ENCODE measurements at places on chromosomes 6 and 20.

DNA sequence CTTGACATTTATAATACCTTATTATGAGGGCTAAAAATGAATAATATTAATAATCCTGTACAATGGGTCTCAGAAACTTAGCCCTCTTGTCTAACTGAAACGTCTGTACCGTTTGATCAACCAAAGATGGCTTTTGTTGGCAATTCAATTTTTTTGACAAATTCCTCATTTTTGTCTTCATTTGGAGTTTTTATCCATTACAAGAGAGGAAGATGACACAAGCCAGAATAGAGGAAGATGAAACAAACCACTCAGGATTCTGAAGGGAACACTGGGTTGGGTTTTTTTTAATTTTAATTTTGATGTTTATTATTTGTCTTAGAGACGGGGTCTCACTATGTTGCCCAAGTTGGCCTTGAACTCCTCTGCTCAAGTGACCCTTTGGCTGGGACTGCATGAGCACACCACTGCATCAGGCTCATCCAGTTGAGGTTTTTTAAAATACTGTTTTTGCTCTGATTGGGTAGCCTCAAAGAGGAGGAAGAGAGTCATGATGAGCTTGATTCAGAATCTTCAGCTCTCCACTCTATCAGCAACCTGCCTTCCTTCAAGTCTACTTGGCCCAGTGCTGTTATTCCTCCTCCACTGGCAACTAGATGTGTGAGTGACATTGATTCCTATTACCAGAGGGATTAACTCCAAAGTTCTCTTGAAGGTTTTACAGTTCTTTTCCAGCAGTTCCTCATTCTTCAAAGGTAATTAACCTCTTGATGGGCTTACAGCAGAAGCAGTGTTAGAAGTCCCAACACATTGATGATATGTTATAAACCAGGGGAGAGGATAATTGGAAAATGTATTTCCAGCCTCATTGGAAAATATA is 71.3 kb downstream of the ATXN1 start:
- no peak for DNase-seq

- no peak for DNase-seq
These were observed 31.1 kb downstream of the OSBPL2 start for GRCh38 chr20:62269378-62269777.

DNA sequence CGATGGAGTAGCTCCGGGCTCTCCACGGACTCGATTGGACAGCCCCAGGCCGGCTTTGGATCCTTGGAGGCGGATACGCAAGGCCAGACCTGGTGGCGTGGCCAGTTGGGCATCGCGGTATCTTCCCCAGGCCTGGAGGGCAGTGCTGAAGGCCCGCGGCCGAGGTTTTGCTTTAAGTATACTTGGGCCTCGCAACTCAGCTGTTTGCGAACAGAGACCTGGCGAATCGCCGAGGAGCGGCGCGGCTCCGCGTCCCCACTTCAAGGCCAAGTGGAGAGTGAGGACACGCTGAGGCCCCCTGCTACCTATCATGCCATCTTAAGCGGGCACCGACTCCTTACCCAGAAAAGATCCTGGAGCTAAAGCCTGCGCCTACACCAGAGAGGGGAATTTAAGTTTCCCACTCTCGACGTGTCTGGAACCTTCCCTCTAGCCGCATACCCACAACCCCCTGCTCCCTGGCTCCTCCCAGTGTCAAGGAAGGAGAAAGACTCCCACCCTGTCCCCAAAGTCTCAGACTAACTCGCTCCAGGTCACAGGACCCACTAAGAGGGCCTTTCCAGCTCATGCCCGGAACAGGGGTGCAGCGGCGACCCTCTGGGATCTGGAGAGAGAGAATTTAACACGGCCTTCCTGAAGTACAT is 4.1 kb downstream of the LINC00237 start:
- peak; percentile 22 for DNase-seq

- DNase-seq = no peak
These were observed 886 bp upstream of the NFATC2 start for GRCh38 chr20:51543422-51543788.

- no peak for DNase-seq
These were observed 1394.4 kb downstream of the KHDRBS2 start for GRCh38 chr6:60891606-60892005.

GRCh38 chr6:105872249-105872648 is 213.9 kb upstream of the PRDM1 start:
- no peak for DNase-seq

DNA sequence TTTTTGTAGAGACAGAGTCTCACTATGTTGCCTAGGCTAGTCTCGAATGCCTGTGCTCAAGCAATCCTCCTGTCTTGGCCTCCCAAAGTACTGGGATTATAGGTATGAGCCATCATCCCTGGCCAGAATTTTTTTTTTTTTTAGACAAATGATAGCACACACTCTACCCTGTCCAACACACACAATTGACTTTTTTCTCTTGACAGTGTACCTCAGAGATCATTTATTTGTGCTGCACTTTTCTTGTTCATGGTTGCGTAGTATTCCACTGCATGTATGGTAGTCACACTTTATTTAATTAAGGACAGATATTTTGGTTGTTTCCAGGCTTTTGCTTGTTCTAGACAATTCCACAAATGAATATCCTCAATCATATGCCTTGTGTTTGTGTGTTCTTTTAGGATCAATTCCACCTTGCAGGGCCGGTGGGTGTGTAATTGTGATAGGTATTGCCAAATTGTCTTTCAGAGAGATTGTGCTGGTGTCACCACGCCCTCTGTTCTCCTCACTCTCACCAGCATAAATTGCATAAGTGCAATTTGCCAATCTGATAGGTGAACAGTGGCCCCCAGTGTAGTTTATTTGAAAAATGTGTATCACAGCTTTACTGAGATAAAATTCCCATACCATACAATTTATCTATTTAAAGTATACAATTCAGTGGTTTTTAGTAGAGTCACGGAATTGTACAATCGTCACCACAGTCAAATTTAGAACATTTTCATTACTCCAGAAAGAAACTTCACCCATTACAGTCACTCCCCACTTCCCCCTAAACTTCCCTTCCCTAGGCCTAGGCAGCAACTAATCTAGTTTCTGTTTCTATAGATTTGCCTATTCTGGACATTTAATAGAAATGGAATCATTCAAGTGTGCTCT is 20.1 kb downstream of the SRC start:
- DNase-seq = no peak

- no peak for DNase-seq
These were observed 49.6 kb upstream of the RNF146 start for GRCh38 chr6:127216810-127217789.

DNA sequence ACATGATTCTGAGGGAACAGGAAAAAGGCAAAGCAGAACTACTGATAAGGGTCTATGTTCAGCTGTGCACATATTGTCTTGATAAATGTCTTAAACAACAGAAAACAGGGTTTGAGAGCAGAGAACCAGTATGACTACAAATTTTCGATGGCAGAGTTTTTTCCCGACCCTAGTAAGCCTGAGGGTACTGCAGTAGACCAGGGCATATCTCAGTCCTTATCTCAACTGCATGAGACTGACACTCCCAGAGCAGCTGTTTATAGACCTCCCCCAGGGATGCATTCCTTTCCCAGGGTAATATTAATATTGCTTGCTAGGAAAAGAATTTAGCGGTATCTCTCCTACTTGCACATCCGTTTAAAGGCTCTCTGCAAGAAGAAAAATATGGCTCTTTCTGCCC is 1176.8 kb upstream of the ADGRB3 start:
- no peak for DNase-seq
